NCI-H526 (cell line): ENCODE measurements at places on chromosomes 1 and 21.
A peak's percentile ranks its signal among the peaks of the same experiment; 100 is the strongest.

DNA sequence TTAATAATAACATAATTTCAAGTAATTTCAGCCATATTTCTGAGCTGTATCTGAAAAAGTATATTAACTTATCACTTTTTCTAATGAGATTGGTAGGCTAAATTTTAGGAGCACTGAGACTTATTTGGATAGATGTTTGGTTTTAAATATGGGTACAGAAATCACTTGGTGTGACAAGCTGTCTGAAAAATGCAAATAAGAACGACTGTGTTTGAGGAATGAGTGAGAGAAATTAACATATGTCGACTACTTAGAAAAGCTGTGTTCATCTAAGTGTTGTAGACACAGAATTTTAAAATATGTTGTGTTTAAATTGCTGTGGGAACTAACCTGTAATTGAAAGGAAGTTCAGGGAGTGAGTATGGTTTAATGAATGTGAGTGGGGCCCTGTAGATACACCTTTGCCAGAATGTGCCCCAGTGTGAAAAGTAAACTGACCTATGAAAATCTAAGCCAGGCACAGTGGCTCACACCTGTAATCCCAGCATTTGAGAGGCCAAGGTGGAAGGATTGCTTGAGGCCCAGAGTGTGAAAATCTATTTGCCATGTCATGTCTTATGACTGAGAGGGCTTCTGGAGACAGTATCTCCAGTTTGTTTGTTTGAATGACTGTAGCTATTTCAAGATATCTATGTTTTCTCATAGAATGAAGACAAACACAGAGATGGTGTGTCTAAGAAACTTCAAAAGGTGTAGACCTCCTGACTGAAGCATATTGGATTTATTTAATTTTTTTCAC is 53.8 kb upstream of the LRRC8C start:
- peak; percentile 39 for DNase-seq

GRCh38 chr1:40620586-40621210 is 44.8 kb downstream of the RIMS3 start:
- no peak for DNase-seq

GRCh38 chr1:242205622-242206489 is 207.0 kb upstream of the MAP1LC3C start:
- no peak for DNase-seq

DNA sequence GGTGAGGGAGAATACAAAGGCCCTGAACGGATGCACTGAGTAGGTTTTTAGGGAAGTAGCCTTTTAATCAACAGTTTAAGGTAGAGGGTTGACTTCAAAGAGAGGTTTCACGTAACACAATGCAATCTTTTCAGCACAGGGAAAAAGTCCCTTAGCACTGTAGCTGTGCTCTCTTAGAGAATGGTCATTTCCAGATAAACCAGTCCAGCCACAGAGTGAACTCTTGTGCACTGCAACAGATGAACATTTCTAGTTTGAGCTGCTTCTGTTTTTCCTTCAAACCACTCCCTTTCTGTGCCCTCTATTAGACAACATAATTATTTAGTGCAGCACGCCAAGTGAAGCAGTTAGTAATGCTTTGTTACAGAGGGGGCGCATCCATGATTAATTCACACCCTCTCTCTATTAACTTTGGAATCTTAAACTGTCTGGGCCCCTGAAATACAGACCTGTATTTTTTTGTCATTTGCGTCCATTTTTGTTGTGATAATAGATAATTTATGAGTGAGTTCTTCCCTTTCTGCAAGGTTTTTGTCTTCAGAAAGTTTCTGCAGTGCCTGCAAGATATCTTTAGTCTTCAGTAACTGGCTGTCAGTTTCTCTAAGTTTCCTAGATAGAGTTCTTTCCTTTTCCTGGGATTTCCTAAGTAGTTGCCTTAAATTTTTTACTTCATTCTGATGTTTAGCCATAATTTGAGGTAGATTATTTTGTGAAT is 22.9 kb downstream of the LCA5L start:
- DNase-seq = peak; percentile 14

DNA sequence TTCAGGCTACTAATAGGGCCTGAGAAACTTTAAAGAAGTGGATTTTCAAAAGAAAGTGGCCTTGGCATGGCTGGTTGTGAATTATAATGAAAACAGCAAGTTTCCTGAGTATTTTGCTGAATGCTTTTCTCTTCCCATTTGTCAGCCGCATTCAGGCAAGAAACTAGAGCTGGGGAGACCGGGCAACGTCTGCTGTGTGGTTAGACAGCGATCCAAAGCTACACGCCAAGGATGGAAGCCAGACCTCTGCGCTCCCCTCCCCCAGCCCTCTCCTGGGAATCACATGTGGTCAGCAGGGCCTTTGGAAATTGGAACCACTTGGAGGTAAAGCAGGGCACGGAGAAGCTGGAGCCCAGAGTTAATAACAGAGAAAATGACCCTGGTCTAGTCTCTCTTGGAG is 114.1 kb upstream of the CD34 start:
- no peak for DNase-seq

DNA sequence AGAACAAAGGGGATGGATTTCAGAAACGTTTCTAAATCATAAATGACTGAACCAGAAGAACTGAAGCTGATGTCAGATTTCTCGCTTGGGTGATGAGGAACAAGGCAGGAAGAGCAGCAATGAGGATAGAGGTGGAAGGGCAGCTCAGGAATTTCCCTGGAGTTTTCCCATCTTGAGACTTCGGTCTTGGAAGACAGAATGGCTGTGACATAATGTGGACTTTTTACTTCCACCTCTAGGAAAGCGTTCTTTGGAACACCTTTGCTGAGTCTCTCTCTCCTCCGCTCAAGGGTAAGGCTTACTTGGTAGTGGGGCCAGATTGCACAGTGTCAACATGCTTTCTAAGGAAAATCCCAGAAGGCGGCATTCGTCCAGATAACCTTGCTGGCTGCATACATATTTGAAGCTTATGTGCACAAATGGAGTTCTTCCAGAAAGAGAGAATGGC is 36.6 kb downstream of the DEGS1 start:
- DNase-seq = no peak
